ENCODE measurements at places on chromosomes 13 and 19.
A peak's percentile ranks its signal among the peaks of the same experiment; 100 is the strongest.

- DNase-seq = no peak
Observed at GRCh38 chr13:45441633-45442032, 23.1 kb upstream of the COG3 start.

DNA sequence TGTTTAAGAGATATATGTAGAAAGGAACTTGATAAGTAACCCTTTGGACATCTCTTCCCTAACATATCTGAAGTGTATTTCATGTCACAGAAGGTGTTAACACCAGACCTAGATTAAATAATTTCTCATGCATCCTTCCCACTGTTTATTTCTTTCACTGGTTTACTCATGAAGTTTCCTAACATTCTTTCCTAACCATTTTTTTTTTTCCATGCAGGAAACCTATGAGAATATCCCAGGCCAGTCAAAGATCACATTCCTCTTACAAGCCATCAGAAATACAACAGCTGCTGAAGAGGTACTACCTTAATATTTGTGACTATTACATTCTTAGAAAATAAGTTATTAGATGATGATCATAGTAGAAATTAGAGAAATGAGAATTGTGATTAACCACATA is 28.8 kb downstream of the IPO5 start:
- DNase-seq = no peak

GRCh38 chr19:51111606-51112005 is 3.4 kb upstream of the CTU1 start:
- DNase-seq = no peak

GRCh38 chr13:105996391-105997025 is 539.0 kb downstream of the EFNB2 start:
- no peak for DNase-seq

- no peak for DNase-seq
Observed at GRCh38 chr13:33636955-33637670, 180.8 kb upstream of the RFC3 start.

DNA sequence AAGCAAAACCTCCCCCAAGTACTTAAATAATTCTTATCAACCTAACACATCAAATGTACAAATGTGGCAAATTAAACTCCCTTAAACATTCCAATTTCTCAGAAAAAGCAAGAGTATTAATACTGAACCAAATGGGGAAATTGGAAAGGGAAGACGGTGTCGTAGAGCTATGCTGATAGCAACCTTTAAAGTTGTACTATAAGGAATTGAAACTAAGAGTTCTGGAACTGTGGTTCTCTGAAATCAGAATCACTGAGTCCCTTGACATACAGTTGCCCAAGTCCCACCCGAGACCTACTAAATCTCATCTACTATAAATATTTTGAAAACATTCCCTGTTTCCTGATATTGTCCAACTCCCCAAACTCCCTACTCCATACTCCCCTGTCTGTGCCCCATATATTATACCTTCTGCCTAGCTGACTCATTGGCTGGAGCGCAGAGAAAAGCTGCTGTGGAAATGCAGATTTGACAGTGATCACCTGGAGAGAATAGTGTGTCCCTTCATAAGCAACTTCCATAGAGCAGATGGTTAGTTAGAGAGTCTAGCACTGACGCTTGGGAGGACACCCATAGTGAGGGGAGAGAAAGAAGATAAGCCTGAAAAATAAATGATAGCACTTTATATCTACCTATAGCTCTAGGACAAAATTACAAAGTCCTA is 51.4 kb upstream of the ITM2B start:
- DNase-seq = no peak

DNA sequence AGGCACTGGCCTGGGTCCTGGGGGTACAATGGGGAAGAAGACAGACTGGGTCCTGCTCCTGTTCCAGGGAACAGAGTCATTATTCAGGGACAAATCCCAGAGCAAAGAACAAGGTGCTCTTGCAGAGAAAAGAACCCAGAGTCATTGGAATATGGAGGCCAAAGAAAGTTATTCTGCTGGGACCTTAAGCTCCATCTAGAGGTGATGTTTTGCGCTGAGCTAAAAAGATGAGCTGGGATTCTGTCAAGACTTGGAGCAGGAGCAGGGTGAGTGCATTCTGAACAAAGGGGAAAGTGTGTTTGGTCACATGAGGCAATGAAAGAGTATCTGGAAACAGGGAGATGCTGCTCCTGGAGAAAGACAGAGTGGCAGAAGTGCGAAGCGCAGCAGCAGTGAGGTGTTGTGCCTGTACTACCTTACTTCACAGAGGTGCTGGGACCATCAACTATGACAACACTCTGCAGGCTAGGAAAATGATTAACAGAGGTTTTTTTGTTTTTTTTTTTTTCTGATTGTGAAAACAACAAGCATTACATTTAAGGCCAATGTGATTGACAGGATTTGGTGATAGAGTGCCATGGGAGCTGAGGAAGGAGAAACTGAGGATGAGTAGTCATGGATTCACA is 95.3 kb upstream of the TNFSF11 start:
- no peak for DNase-seq

- no peak for DNase-seq
Observed at GRCh38 chr19:5526691-5527090, 41.1 kb downstream of the TINCR start.

GRCh38 chr19:5530701-5531100 is 37.1 kb downstream of the TINCR start:
- DNase-seq = no peak

- no peak for DNase-seq
Observed at GRCh38 chr13:76027131-76027530, 391.0 kb downstream of the LMO7 start.

- DNase-seq = no peak
Observed at GRCh38 chr19:39814595-39814994, 19.4 kb downstream of the DYRK1B start.

GRCh38 chr13:77696006-77696878 is 1.2 kb upstream of the SLAIN1 start:
- no peak for DNase-seq

GRCh38 chr13:52804202-52804641 is 44.2 kb downstream of the PCDH8 start:
- no peak for DNase-seq

GRCh38 chr19:29878973-29879654 is 62.9 kb upstream of the URI1 start:
- DNase-seq = no peak

GRCh38 chr19:45076851-45077730 is 813 bp upstream of the ZNF296 start:
- DNase-seq = no peak

DNA sequence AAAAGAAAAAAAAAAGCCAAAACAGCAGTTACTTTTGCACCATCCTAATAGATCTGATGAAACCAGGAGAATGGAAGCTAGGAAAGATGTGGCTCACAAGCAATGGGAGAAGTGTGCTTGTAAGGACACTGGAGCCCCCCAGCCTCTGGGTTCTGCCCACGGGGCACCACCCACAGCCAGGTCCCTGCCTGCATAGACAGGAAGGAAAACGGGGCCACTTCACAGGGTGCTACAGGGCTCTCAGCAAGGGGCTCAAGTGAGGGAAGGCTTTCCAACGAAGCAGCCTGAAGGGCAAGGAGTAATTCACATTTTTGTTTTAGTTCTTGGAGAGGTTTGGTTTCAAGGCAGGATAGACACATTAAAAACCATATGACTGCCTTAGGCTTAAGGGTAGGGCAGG is 42.7 kb downstream of the BRD4 start:
- no peak for DNase-seq

DNA sequence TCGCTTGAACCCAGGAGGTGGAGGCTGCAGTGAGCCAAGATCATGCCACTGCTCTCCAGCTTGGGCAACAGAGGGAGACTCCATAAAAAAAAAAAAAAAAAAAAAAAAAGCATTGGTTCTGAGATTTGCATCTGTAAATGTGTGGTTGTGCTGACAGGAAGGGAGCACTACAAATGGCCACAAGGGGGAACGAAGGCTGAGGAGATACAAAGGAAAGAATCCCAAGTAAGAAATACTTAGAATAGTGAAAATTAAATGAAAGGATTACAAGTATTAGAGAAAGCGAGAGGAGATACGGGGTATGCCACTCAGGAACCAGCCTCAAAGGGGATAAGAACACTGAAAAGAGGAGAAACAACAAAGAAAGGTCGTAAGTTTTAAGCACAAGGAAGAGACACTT is 284.9 kb downstream of the KLF12 start:
- DNase-seq = no peak

GRCh38 chr13:110696776-110697175 is 9.1 kb downstream of the CARS2 start:
- peak; percentile 39 for DNase-seq

DNA sequence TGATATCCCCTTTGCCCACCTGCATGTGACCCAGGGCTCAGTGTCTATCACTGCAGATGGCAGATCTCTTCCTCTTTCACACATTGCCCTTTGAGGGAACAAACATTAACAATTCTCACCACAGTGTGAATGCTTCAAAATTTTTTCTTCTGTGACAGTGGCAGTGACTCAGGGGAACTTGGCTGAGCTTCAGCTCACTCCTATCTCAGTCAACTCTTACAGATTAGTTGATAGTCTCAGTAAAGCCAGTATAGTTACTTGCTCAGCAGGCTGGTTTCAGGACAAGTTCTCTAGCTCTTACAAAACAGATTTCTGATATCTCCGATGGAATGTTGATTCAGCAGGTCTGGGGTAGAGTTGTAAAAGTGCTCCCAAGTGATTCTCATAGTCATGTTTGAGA is 166.9 kb downstream of the DLEU7 start:
- DNase-seq = no peak

DNA sequence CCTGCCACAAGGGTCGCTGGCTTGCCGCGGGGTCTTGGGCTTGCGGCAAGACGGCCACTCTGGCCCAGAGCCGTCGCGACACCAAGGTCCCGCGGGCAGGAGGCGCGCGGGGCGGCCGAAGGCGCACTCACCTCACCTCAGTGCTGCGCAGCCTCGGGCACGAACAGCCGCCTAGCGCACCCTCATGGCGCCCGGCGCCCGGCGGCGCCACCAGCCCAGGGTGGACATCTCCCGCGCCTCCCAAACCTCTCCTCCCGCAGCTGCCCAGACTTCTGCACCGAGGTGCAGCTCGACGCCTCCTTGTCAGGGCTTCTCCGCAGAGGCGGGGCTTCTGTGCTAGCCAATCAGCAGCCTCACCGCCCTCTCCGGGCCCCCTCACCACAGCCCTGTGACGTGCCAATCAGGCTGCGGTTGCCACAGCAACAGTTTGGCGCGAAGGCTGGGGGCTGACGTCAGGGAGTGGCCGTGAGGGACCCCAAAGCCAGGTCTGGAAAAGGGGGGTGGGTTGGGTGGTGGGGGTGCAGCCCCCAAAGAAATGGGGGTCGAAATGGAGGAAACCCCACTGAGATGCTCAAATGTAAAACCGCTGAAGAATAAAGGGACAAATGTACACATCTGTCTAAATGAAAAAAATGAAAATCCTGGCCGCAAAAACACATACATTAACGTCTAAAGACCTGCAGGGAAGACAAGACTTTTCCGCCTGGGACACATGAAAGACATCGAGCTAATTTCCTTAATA is at the start of the genes PEG3 and ZIM2:
Gene PEG3, minus strand, starts transcription at position 276 of the 742 bp plus-strand sequence. CDS start 16,071 bp downstream, outside the sequence.
Gene ZIM2, minus strand, starts transcription at position 276 of the 742 bp plus-strand sequence. CDS start 16,449 bp downstream, outside the sequence.
- DNase-seq = no peak

GRCh38 chr13:69980799-69981198 is 126.8 kb upstream of the ATXN8OS start:
- DNase-seq = no peak

- no peak for DNase-seq
Observed at GRCh38 chr13:97111756-97112155, 110.4 kb upstream of the MBNL2 start.

DNA sequence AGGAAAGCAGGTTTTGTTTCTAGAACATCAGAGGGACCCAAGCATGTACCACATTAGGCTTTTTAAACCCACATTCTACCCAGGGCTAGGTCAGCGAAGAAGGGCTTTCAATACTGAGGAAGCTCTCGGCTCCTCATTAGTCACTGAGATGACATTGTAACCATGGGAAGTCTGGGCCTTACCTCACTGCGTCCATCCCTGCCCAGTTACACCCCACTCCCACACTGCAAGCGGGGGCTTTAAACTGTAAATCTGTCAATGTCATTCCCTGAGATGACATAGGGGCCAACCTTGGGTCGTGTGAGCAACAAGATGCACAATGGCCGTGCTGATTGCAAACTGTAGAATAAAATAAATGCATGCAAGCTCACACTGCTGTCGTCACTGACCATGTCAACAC is 21.7 kb upstream of the TFDP1 start:
- peak; percentile 26 for DNase-seq

- no peak for DNase-seq
Observed at GRCh38 chr19:955803-956765, 28.1 kb upstream of the WDR18 start.

- DNase-seq = peak; percentile 79
Observed at GRCh38 chr19:10390652-10391286, 10.4 kb upstream of the TYK2 start.

- DNase-seq = no peak
Observed at GRCh38 chr13:73715114-73715910, 418.9 kb downstream of the KLF12 start.

- no peak for DNase-seq
Observed at GRCh38 chr13:66994097-66994496, 236.0 kb downstream of the PCDH9 start.

- DNase-seq = no peak
Observed at GRCh38 chr13:50616101-50616500, 227.4 kb downstream of the DLEU7 start.

- no peak for DNase-seq
Observed at GRCh38 chr13:98365302-98365701, 188.2 kb upstream of the RNF113B start.

GRCh38 chr13:28423010-28423409 is 71.9 kb downstream of the FLT1 start:
- DNase-seq = peak; percentile 55

- DNase-seq = no peak
Observed at GRCh38 chr13:83943530-83944279, 61.4 kb upstream of the SLITRK1 start.

- peak; percentile 68 for DNase-seq
Observed at GRCh38 chr19:4014541-4015491, 7.3 kb downstream of the PIAS4 start.

GRCh38 chr13:33026489-33027152 is 10.4 kb downstream of the KL start:
- no peak for DNase-seq

GRCh38 chr13:33310245-33311038 is 24.9 kb upstream of the STARD13 start:
- no peak for DNase-seq

DNA sequence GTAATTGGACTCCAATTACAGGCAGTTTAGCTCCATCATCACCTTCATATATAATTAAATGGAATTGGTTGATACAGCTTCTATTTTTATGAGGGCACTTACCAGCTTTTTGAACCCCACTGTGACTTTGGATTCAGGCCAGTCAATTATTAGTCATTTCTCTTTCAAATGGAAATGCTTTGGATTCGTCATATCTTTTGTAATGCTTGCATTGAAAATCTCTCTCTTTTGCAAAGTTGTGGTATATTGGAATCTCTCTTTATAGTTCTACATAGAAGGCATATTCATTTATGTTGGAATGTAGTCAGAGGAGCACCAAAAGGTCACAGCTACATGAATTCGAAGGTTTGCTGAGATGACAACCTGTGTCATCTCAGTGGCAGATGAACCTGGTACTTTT is 1074.3 kb upstream of the SLC10A2 start:
- DNase-seq = no peak

- no peak for DNase-seq
Observed at GRCh38 chr19:2345794-2346663, 14.0 kb upstream of the TMPRSS9 start.

- DNase-seq = no peak
Observed at GRCh38 chr19:44662691-44663385, 8.4 kb upstream of the CEACAM19 start.
